ENCODE measurements at places on chromosomes 2 and 18. TPM values are rescaled to one million over a fixed set of nuclear protein-coding genes. Genes with fewer than 3 reads are reported as not detected.

FAM110C gene
- 3.9 TPM for total RNA-seq

CHRNA1 gene
- total RNA-seq, result 9.1 TPM

HRH4 gene
- total RNA-seq, result not detected

TMEM163 gene
- total RNA-seq, result 4.7 TPM

STRADB gene
- 95.5 TPM for total RNA-seq

LYPD6B gene
- 6.8 TPM for total RNA-seq

GREB1 gene
- total RNA-seq, result 18.5 TPM

FAM228B gene
- total RNA-seq, result 45.6 TPM

TMEM178A gene
- total RNA-seq, result 19.2 TPM

EMILIN1 gene
- total RNA-seq, result 72.2 TPM

BCL11A gene
- total RNA-seq, result 29.0 TPM
